ENCODE measurements at places on chromosomes 16 and 17.

DNA sequence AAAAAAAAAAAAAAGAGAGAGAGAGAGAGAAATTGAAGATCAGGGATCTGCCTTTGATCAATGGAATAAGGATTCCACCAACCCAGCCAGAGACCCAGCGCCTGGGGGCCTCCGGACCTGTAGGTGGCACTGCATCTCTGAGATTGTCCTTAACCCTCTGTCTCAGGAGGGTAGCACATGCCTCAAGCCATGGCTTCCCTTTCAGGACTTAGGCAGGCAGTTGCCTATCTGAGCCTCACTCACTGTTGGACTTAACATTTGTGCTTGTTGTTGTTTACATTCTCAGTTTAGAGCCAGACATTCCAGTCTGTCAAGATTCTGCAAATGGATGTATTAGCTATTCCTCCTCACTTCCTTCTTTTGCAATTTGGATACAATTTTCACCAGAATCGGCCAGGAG, 5.1 kb upstream of the SCNN1B start:
- DNase-seq = no peak

DNA sequence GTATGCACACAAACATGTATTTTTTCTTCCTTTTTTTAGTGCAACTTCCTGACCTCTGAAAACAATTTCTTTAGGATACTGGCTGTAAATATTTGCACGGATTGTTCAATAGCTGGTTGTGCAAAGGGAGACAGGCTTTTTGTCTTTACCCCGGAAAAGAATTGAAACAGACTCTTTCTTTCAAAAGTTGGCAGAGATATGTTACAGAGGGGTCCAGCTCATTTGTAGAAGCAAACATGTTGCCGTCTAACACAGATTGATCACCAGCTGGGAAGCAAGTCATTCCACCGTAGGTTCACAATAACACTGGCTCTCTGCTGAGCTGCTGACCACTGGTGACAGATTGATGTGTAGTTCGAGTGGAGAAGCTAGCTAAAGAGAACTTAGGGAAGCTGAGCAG, 130.9 kb downstream of the STX8 start:
- no peak for DNase-seq

- no peak for DNase-seq
Measured at GRCh38 chr17:41521574-41522261, 3.0 kb upstream of the KRT15 start.

DNA sequence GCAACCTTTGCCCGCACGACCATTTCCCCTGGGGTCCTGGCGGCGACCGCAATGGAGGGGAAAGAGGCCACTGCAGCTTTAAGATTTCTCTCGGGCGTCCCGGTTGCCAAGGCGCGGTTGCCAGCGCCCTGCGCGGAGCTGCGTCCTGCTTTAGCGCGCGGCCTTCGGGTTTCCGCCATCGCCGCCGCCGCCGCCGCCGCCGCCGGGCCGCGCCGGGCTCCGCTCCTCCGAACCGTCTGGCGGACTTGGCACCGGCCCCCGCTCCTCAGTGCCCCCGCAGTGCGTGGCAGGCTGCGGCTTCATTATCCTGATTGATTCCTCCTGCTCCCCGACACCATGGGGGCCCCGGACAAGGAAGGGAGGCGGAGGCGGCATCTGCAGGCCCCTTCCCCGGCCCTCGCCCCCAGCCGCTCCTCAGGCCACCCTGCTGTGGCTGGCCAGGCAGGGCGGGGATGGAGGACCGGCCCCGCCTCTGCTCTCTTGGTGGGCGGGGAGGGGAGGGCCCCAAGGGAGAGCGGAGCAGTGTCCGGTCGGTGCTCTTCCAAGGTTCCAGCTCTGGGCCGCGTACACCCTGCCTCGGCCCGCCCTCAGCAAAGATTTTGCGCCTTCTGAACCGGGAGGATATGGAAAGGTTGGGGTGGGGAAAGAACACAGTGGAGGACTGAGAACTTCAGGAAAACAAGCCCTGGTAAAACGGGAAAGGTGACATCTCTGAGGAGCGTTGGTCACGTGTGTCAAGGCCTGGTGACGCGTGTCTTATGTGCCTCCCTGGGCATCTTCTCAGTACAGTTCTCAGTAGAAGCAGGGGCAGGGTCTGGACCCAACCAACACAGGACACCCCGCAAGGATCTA, 34.0 kb downstream of the NEUROD2 start:
- no peak for DNase-seq

- no peak for DNase-seq
Measured at GRCh38 chr17:22435231-22435974, 743.1 kb downstream of the KCNJ18 start.

DNA sequence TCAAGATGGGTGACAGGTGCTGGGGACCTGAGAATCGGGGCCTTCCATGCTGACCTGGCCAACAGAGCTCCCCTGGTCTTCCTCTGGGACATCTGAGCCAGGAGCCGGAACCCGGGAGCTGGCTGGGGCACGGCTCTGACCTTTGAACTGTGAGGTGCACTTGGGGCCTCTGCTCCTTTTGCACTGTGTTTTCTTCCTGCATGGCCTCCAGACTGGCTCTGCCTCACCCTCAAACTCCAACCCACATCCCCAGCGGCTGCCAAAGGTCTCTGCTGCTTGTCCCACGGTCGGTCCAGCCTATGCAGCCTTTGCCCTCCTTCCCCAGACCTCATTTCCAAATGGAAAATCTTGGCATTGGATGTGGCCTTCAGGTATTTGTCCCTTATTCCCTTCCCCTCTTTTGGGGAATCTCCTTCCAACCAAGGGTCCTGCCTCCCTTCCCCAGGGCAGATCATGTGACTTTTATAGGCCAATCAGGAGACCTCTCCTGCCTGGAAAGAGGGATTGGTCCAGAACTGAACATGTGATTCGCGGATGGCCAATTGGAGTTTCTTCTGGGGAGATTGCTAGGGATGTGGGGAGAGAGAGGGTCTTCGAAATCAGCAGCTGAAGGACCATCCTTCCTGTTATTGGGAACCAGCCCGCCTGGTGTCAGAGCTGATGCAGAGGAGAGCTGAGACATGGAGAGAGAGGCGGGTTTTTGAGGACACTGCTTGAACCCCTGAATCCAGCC, 117.9 kb downstream of the CYLD start:
- no peak for DNase-seq

DNA sequence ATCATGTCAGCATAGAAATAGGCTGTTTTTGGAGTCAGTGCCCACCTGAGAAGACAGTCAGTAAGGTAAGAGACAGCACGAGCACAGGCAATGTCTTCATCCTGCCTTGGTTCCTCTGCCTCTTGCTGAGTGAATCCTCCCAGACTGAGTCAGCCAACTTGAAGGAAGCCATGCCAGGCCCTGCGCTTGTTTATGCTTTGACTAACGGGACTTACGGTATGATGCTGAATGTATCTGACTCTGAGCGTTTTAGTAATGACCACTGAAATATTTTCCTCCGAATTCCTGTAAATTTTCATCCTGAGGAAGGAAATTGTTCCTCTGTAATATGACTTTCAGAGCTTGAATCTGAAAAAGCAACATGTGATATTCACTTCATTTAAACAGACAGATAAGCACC, 18.0 kb downstream of the C17orf67 start:
- no peak for DNase-seq

- DNase-seq = no peak
Measured at GRCh38 chr16:56558024-56558747, 6.7 kb upstream of the MT4 start.

DNA sequence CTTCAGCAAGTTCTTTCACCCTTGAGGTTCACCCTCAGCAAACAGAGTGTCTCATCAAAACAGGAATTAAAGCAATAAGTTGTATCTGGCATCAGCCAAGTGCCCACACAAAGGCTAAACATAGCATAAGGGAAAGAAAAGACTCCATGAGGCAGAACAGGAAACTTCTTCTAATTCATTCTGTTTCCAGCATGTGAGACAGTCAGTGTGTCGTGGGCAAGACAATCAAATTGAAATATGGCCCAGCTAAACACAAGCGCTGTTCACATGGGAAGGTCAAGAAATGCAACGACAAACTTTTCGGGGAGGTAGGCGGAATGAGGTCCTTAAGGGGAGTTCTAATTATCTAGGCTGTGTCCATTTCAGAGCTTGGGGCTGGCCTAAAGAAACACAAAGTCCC, 393.4 kb downstream of the HAPSTR1 start:
- no peak for DNase-seq

- DNase-seq = no peak
Measured at GRCh38 chr16:66207883-66208265, 158.6 kb upstream of the CDH5 start.

DNA sequence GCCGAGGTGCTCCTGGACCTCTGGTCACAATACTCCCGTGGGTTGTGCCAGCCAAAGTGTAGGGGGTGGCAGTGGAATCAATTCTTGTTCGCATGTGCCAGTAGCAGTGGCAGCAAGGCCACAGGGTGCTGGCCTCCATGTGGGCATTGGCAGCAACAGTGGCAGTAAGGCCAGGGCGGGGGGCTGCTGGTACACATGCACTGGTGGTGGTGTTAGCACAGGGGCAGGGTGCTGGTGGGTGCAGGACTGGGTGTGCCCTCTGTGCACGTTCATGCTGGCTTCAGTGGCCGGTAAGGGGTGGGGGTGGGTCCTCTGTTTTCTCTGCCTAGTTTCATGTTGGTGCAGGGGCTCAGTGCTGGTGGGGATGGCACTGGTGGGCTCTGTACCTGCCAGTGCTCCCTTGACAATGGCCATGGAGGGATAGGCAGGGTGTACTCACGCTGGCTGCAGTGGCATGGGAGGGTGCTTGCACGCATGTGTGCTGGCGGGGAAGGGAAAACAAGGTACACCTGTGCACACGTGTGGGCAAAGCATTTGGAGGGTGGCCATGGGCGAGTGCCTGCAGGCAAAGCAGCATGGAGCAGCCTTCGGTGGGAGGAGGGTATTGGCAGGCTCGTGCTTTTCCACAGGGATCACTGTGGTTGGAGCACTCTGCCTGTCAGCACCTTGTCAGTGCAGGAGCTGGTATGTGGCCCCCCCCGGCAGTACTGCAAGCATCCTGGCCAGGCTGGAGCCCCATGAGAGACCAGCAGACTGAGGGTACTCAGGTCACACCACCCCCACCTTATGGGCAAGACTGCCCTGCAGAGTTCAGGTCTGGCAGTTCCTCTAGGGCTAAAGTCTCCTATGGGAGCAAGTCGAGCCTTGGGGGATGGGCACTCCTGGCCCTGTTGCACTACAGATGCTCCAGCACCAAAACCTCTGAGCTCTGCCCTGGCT, 35.8 kb downstream of the NF1 start:
- no peak for DNase-seq

DNA sequence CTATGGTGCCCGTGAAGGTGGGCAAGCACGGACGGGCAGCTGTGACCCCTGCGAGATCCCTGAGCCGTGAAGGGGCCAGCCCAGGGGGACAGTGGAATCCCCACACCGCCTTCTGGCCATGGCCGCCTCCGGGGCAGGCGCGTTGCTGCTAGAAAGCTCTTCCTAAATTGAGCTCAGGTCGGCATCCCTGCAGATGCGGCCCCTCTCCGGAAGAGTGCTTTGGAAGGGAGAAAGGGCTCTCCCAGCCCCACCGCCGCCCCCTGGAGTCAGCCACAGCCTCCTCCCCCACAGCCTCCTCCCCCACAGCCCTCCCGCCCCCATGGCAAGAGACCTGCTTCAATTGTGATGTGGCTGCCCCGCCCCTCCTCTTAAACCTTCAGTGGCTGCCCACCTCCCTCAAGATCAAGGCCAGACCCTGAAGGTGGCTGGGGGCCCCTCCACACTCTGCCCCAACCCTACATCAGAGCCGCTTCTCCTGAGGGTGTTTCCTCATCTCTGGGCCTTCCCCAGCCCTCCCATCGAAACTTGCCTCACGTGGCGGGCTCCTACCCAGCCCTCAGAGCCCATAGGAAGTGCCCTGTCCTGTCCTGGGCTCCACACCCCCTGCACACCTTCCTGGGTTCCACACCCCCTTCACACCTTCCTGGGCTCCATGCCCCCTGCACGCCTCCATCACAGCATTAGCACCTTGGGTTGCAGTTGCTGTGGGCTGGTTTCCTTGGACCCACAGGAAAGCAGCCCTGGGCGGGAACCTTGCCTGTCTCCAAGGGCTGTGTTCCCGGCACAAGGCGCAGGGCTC, 5.5 kb upstream of the CBFA2T3 start:
- no peak for DNase-seq

GRCh38 chr17:65953316-65954147, 238.4 kb downstream of the CEP112 start:
- DNase-seq = no peak

- DNase-seq = no peak
Measured at GRCh38 chr16:86494565-86495356, 15.6 kb upstream of the FOXF1 start.

- no peak for DNase-seq
Measured at GRCh38 chr17:27233776-27234175, 60.1 kb upstream of the WSB1 start.

DNA sequence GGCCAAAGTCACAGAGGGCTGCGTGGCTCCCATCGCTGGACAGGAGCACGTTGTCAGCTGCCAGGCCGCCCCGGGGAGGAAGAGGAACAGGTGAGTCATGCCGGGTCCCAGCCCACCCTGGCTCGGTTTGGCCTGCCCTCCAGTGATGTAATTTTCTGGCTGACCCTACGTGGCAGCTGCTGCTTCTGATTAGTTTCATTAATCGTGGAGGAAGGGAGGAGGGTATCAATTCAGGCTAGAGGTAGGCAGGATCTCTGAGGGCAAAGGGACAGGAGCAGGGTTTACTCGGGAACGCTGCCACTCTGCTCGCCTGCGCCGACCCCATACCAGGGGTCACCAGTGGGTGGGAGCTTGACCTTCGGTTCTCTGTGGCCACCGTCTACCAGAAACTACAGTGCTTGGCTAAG, 11.7 kb upstream of the SPATA32 start:
- DNase-seq = no peak

GRCh38 chr16:54053891-54054820, 232.4 kb downstream of the IRX3 start:
- DNase-seq = no peak

- no peak for DNase-seq
Measured at GRCh38 chr16:85519540-85520231, 93.4 kb upstream of the GSE1 start.

DNA sequence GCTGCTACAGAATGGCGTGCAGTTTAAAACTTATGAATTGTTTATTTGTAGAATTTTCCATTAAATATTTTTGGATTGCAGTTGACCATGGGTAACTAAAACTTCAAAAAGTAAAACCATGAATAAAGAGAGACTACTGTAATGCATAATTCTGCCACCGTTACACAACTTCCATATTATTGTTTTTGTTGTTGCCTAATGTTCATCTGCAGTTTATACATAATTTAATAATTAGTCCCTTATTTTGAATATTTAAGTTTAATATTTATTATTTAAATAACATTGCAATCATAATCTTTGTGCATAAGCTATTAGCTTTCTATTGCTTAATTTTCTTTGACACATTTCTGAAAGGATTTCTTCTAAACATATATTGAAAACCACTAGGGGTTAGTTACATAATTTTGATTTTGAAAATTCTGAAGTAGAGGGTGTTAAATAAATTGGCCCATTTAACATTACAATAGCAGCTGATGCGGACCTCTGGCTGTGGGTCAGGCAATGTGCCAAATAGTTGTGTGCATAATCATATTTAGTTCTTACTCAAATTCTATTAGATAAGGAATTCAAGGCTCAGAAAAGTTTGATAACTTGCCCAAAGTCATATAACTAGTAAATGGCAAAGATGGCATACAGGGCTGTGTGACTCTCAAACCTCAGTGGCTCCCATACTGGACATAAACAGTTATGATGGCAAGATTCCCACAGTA, 31.1 kb downstream of the PPM1E start:
- DNase-seq = no peak
